ENCODE measurements at places on chromosomes 4 and X.

- peak; percentile 59 for DNase-seq
Measured at GRCh38 chr4:184384810-184385557, 89.4 kb downstream of the IRF2 start.

GRCh38 chr4:153252122-153252521 lies 47.9 kb downstream of the TRIM2 start:
- DNase-seq = no peak

- DNase-seq = no peak
Measured at GRCh38 chr4:184957446-184958115, 60.7 kb upstream of the HELT start.

- DNase-seq = no peak
Measured at GRCh38 chr4:88618782-88619485, 26.7 kb downstream of the HERC3 start.

DNA sequence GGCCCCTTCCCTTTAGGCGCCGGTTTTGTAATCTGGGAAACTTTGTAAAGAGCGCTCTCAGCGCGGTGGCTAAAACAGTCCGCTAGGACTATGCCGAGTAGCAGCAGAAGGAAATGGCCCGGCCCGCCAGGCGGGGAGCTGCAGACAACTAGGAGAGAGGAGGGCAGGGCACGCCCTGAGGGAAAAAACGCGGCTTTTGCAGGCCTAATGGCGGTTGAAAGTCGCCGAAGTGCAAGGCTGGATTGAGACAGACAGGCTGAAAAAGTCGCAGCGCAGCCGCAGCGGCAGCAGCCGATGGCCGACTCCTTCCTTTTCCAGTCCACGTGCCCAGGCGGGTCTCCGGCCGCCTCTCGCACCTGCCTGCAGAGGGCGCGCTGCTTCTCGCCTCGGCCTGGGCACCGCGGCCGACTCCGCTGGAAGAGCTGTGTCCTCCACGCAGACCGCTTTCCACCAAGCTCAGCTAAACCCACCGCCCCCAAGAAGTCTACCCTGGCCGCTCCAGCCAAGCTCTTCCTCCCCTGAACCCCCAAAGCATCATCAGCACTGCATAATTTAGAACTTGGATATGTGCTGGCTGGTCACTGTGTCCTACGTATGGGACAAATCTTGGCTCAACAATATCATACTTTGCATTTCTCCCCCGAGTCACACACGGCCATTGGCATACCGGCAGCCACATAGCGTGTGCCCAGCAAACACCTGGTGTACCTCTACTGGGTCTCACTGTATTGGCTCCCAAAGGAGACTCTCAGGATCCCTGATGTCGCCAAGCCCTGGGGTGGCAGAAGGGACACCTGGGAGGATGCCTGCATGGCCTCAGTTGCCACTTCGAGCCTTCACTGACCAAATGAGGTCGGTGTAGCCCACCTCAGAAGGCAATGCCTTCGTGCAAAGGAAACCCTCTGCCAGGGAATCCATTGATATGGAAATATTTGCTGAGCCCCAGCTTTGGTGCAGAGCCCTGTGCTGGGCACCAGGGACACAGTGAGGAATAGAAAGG lies 14.5 kb downstream of the SLC25A5 start:
- DNase-seq = peak; percentile 45

DNA sequence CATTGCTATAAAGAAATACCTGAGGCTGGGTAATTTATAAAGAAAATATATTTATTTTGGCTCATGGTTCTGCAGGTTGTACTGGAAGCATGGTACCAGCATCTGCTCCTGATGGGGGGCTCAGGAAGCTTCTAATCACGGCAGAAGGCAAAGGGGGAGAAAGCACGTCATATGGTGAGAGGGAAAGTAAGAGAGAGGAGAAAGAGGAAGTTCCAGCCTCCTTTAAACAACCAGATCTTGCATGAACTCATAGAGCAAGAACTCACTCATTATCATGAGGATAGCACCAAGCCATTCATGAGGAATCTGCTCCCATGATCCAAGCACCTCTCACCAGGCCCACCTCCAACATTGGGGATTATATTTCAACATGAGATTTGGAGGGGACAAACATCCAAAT lies 125.0 kb upstream of the GRPR start:
- no peak for DNase-seq

GRCh38 chr4:8403173-8403753 lies 37.3 kb downstream of the ACOX3 start:
- peak; percentile 75 for DNase-seq
